ENCODE measurements at places on chromosomes 7 and 10. TPM values are rescaled to one million over a fixed set of nuclear protein-coding genes. Genes with fewer than 3 reads are reported as not detected.

TBRG4 gene
- polyA plus RNA-seq = 54.2 TPM

TMEM60 gene
- polyA plus RNA-seq = 29.0 TPM

NKX1-2 gene
- polyA plus RNA-seq = 0.05 TPM

FAM24B gene
- polyA plus RNA-seq = 7.1 TPM

RNF133 gene
- polyA plus RNA-seq = 0.02 TPM

ADRA2A gene
- 0.80 TPM for polyA plus RNA-seq

PARD3 gene
- polyA plus RNA-seq = 13.3 TPM

BAIAP2L1 gene
- polyA plus RNA-seq = 6.1 TPM

DKK1 gene
- 1.5 TPM for polyA plus RNA-seq

ABHD11 gene
- polyA plus RNA-seq = 22.8 TPM

LRIT2 gene
- not detected for polyA plus RNA-seq

ASZ1 gene
- 0.09 TPM for polyA plus RNA-seq

THSD7A gene
- 0.50 TPM for polyA plus RNA-seq

PPIF gene
- 34.9 TPM for polyA plus RNA-seq

PRR15 gene
- 0.39 TPM for polyA plus RNA-seq

SEPHS1 gene
- polyA plus RNA-seq = 33.2 TPM

TFEC gene
- polyA plus RNA-seq = 5.8 TPM

PON3 gene
- polyA plus RNA-seq = 5.5 TPM

TCERG1L gene
- polyA plus RNA-seq = 1.5 TPM

GCK gene
- 0.30 TPM for polyA plus RNA-seq

CLDN4 gene
- 38.4 TPM for polyA plus RNA-seq

POLR2J gene
- polyA plus RNA-seq = 67.1 TPM

CALML5 gene
- polyA plus RNA-seq = 368 TPM

LMOD2 gene
- 0.23 TPM for polyA plus RNA-seq

PHTF2 gene
- polyA plus RNA-seq = 14.1 TPM

FXYD4 gene
- polyA plus RNA-seq = 0.59 TPM

Data from thymus (tissue), 14 donors.